ENCODE measurements at places on chromosomes 7 and 10.

GRCh38 chr10:79230328-79230830 lies 116.9 kb upstream of the PPIF start:
- DNase-seq: peak; percentile 92

GRCh38 chr10:131739206-131739605 lies 161.6 kb upstream of the PPP2R2D start:
- no peak for DNase-seq

- DNase-seq: no peak
Measured at GRCh38 chr7:105599551-105599950, 18.3 kb upstream of the EFCAB10 start.

GRCh38 chr7:94170836-94171235 lies 166.7 kb upstream of the BET1 start:
- no peak for DNase-seq

- no peak for DNase-seq
Measured at GRCh38 chr10:28214219-28214618, 88.6 kb downstream of the MPP7 start.

DNA sequence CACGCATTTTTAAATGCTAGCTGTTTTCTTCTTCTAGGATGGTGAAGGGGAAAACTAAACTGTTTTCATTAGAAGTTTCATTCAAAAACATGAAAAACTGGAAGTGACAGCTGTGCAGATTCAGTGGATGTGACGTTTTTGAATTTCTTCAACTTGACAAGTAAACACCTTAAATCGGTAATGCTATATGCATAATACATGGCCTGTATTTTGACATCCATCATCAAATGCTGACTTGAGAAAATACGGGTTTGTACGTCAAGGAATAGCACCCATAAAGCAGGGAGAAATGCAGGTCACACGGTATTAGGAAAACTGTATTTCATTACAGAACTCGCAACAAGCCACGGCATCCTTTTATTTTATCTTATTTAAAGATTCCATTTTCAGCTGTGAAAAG lies 720.5 kb downstream of the KCNMA1 start:
- DNase-seq: no peak

GRCh38 chr10:70738006-70738760 lies 47.0 kb downstream of the TBATA start:
- DNase-seq: no peak

DNA sequence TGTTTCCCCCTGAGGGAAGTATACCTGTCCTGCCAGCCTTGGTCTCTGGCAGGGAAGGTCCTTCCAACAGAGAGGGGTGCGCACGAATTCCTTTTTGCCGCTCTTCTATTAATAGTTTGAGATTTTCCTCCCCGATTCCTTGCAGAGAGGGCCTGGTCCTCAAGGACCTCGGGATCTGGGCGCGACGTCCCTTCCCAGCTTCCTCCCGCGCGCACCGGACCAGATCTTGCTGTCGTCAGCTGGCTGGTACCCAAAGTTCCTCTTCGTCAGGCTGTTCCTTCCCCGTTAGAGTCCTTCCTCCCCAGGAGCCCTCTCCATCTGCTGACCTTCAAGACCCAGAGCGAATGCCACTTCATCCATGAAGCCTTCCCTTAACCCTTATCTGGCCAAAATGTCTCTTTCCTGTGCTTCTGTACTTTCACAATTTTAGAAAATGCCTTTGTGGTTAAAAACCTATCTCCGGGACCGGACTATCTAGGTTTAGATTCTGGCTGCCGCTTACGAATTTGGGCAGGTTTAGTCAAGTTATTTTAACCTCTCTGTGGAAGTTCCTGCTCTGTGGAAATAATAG lies 851 bp upstream of the GOT1 start:
- DNase-seq: no peak

- no peak for DNase-seq
Measured at GRCh38 chr10:74377476-74377875, 226.5 kb downstream of the ADK start.

DNA sequence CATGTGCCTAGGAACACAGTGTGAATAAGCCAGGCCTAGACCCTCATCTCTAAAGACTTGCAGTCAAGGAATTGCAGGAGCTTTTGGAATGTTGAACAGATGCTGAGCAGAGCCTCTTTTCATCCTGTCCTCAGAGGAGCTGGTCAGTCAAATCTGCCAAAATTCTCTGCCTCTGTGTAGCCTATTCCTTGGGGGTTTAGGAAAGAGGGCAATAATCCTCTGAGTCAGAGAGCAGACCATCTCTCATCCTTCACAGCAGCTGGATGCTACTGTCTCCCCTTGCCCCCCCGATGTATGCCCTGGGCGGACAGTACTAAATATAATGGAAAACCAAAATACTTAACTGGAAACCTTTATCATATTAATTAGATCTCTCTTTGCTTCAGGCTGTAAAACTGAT lies 52.6 kb downstream of the BICC1 start:
- DNase-seq: no peak

- no peak for DNase-seq
Measured at GRCh38 chr7:17580856-17581255, 282.4 kb downstream of the AHR start.

- DNase-seq: no peak
Measured at GRCh38 chr7:88317422-88317821, 10.7 kb upstream of the STEAP4 start.

- no peak for DNase-seq
Measured at GRCh38 chr10:133167693-133168616, 7.9 kb downstream of the KNDC1 start.

- DNase-seq: no peak
Measured at GRCh38 chr10:112834751-112835181, 115.3 kb upstream of the TCF7L2 start.

DNA sequence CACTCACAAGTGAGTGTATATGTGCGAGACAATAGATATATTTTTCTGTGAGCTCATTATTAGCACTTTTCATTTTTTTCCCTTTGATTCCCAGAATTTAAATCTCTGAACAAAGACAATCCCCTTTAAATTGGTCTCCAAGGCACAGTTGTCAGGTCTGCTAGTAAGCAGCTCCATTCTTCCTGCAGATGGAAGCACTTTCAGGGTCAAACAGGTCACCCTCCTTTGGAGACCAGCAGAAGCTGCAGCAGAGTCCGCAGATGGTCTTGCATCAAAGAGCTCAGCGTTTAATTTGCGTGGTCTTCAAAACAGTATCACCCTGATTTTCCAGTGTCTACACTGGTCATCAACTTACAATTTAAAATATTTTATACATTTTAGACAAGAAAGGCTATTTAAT lies 543.8 kb downstream of the ARL4A start:
- DNase-seq: no peak

DNA sequence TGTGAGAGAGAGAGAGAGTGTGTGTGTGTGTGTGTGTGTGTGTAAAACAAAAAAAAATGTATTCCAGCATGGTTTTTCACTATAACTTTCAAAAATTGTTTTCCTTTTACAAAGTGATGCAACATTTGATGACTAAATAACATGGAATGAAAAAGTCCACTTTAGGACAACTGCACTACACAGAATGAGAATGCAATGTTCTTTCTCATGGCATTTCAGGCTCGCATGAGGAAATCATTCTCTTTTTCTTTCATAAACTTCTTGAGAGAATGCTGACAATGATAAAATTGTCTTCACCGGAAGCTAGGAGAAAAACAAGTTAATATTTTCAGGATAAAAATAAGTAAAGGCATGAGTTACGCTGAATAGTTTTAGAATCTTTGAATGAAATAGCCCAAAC lies 53.7 kb downstream of the SLC16A12 start:
- DNase-seq: no peak

- DNase-seq: no peak
Measured at GRCh38 chr7:148882192-148882591, 1.9 kb downstream of the EZH2 start.

Data from NCI-H2171 treated with DMSO at 0.1 percent for 48 hours (cell line).